ENCODE measurements at places on chromosomes 4 and X.

DNA sequence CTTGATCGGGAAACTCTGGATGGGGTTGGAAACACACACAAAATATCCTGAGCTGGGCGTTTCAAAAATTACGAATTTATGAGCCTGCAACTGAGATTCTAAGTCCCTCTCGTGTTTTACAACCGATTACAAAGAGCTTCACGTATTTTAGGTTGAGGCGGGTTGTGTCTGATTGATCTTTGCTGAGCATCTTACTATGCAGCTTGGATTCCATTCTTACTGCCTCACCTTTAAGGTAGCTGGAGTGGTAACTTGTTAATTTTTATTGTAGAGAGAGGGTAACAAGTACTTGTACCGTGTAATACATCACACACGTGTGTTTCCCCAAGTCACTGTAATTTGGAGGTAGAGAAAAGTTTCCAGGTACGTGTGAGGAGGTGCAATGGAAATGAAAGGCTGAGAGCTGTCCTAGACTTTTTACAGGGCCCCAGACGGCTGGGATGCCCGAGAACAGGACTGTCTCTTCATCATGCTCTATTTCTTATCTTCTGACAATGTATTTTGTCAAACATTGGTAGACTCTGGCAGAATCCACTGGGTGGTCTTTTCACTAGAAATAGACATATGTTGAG, 97.8 kb upstream of the TENM3 start:
- no peak for DNase-seq

GRCh38 chr4:145587088-145587754, 32.0 kb upstream of the MMAA start:
- DNase-seq: no peak

DNA sequence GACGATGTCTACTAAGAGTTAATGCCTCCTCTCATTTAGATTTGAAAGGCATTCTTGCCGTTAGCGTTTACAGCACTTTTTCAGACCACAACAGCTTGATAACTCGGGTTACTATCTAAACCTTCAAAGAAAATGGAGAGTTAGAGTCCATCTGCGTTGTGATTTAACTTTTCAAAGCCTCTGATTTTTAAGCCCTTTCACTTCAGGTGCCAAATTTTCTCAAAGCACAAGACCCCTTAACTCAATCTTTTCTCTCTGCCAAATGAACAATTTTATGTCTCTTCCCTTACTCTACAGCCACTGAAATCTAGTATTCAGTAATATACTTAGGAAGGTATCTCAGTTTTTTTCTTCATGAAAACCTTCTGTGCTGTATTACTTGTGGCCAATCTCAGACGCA, 310.5 kb downstream of the TENM3 start:
- DNase-seq: no peak

GRCh38 chr4:161329852-161330251, 833.9 kb downstream of the FSTL5 start:
- no peak for DNase-seq

DNA sequence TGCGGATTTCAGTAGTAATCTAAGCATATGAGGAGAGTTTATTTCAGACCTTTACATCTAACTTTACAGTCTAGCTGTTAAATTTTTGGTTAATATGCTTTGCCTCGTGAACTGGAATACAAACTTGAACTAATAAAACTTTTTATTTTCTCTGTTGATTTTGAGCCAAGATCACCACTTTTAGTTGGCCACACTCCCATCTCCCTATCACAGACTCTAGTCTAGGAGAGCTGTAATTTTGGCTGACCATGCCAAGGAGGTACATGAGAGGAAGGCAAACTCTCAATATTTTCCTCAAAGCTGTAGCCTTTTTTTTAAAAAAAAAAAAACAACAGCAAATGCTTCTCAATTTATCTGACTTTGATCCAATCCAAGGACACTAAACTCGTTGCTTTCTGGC, 597.5 kb upstream of the PCDH7 start:
- no peak for DNase-seq

DNA sequence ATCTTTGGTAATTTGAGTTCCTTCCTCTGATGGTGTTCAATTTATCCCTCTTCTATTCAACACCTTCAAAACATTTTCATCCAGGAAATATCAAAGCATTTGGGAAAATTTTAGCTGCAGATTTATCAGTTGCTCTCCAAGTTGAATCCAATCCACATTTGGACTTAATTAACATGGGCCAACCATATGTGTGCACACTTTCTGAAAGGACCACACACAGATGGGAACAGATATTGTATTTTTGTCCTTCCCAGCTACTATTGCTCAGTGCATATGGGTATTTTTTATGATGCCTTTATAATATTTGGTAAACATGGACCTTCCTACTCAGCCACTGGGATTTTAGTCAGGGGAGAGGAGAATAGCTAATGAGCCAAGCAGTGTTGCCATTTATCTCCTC, 65.2 kb downstream of the GLRA2 start:
- peak; percentile 43 for DNase-seq

DNA sequence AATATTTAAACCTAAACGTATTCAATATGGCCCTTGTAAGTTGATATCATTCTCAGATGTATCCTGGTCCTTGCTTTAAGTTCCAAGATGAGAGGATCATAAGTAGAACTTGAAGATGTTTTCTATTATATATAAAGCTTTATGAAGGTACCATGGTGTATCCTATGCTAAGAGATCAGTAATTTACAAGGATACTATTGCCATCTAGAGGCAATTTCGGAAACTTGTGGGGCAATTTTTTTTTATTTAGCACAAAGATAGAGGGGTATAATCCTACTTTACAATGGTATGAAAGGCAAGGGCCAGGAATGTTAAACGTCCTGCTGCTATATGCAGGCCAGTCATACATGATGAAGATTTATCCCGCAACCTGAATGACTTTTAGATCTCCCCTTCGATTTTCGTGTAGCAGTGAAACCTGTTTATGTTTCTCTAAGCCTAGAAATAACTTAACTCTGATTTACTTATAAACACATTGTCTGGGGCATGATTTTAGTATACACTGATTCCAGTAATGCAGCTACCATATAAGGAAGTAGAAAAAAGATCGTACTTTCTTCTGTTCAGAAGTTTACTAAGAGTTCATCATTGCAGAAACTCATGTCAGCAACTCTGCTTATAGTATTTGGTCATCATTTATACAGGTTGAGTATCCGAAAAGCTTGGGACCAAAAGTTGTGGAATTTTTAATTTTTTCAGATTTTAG, 2.6 kb downstream of the SLC25A31 start:
- peak; percentile 45 for DNase-seq

- DNase-seq: no peak
Observed at GRCh38 chr4:165541851-165542459, 163.1 kb downstream of the CPE start.

DNA sequence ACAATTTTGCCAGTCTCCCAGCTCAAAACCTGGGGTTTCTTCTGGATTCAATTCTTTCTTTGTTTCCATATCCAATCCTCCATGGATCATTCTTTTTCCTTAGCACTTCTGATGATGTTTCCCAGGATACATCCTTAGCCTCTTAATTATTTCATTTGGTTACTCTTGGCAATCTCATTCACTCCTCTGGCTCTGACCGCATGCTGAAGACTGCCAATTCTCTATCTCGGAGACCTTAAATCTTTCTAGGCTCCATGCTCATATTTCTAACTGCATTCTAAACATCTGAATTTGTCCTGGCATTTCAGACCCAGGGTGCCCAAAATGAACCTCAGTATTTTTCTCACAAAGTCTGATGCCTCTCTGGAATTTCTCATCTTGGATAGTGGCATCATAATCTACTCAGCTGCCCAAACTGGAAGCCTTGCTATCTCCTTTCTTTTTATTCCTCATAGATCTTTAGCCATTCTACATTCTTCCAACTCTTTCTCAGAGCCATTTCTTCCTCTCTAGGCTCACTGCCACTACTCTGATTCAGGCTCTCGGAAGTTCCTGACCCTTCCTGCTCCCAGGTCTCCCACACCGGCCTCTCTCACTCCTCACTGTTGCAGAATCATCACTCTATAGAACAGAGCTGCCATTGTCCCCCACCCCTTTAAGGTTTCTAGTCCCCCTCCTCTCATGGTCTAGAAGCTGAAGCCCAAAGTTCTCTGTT, 290.2 kb downstream of the CAMK2D start:
- no peak for DNase-seq

DNA sequence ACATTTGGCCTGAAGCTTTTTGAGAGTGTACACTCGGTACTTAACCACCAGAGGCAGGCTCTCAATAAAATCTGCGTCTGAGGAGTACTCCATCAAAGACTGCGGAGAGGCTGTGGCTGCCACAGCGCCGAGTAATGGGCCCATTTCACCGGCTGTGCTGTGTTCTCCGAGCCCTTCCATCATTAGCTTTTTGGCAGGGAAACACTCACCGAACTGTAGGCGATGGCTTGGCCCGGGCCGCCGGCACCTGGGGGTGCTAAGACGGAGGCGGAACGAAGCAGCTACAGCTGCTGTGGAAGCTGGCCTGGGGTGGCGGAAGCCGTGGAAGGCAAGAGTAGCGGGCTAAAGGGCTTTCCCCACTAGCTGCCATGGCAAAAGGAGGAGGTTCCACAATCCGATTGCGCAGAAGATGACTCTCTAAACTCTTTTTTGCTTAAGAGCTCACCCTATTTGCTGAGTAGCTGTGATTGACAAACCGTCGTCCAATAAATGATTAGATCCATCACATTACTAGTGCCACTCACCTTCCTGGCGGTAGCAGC, 48.5 kb upstream of the PABPC1L2A start:
- DNase-seq: peak; percentile 82

- no peak for DNase-seq
Observed at GRCh38 chr4:173254646-173255045, 79.5 kb downstream of the HMGB2 start.

DNA sequence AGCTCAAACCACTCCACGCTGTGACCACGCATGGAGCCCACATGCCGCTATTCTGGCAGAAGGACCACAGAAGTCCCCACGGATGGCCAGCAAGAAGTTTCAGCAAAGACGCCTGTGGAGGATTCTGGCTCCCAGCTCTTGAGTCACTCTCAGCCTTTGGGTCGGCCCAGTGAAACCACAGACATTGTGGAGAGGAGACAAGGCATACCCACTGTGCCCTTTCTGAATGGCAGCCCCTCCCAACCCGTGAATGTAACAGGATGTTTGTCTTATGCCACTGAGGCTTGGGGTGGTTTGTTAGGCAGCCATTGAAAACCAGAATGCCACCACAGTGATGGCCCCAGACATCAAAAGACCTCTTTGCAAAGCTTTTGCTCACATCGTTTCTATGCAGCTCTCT, 42.7 kb downstream of the ABLIM2 start:
- no peak for DNase-seq

DNA sequence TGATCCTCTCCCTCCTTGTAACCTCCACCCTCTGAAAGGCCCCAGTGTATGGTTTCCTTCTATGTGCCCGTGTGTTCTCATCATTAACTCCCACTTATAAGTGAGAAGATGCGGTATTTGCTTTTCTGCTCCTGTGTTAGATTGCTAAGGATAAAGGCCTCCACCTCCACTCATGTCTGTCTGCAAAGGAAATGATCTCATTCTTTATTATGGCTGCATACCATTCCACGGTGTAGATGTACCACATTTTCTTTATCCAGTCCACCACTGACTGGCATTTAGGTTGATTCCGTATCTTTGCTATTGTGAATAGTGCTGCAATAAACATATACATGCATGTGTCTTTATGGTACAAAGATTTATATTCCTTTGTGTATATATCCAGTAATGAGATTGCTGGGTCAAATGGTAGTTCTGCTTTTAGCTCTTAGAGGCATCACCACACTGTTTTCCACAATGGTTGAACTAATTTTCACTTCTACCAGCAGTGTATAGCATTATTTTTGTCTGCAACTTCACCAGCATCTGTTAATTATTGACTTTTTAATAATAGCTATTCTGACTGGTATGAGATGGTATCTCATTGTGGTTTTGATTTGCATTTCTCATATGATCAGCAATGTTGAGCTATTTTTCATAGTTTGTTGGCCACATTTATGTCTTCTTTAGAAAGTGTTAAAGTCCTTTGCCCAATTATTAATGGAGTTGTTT, 1030.9 kb downstream of the FSTL5 start:
- no peak for DNase-seq

DNA sequence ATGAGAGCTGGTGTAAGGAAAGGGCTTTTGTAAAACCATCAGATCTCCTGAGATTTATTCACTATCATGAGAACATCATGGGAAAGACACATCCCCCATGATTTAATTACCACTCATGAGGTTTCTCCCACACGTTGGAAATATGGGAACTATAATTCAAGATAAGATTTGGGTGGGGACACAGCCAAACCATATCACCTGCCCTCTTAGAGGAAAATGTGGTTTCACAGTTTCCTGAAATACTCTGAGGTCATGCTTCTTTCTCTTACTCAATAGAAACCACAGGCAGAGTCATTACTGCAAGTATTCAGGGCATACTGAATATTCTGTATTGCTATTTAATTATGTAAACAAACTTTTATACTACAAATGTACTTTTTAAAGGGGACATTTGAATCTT, 1453.3 kb downstream of the PCDH18 start:
- no peak for DNase-seq

- no peak for DNase-seq
Observed at GRCh38 chr4:184019076-184019475, 114.0 kb downstream of the STOX2 start.

- peak; percentile 17 for DNase-seq
Observed at GRCh38 chr4:13218326-13218958, 265.7 kb downstream of the RAB28 start.

DNA sequence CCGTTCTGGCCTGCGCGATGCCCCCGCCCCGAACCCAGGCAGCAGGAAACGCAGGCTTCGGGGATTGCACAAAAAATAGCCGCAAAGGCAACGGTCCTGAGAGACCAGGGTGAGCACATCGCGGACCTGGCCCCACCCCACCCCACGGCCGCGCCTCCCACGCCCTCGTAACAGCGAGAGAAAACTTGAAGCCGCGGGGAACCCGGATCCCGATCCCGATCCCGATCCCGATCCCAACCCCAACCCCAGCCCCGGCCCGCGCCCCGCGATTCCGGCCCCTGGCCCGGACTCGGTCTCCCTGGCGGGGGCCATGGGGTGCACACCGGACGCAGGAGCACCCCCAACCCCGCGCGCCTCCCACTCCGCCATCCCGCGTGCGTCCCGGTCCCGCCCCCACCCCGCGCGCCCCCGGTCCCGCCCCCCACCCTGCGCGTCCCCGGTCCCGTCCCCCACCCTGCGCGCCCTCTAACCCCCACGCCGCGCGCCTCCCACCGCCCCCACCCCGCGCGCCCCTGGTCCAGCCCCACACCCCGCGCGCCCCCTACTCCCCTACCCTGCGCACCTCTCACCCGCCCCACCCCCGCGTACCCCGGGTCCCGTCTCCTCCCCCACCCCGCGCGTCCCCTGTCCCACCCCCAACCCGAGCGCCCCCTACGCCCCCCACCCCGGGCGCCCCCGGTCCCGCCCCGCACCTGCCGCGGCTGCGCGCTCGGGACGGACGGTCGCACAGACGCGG, 29.0 kb downstream of the NOP14 start:
- no peak for DNase-seq

GRCh38 chrX:154731184-154731583, 19.7 kb downstream of the GAB3 start:
- DNase-seq: no peak

- DNase-seq: no peak
Observed at GRCh38 chr4:135497563-135498152, 1296.1 kb upstream of the PABPC4L start.

DNA sequence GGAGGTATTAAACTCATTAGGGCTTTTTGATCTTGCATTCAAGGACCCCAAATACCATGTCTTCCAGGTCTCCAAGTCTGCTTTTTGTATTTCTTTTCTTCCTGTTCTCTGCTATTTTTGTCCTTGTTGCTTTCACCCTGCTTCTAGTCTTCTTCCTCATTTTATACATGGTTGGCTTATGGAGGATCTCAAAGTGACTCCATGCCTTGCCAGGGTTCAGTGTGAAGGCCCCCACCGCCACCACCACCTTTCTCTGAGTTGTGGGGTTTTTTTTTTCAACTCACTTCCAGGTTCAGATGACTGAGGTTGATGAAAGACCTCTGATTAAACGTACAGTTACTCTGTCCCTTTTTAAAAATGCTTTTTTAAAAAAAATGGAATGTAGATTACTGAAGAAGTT, 96.3 kb downstream of the MAML3 start:
- no peak for DNase-seq

Data from G401 (cell line).